ENCODE measurements at places on chromosomes 4 and X. TPM values are rescaled to one million over a fixed set of nuclear protein-coding genes. Genes with fewer than 3 reads are reported as not detected.

GRCh38 chrX:97637289-97637688, 753.6 kb downstream of the RPA4 start:
- no peak for DNase-seq
- no peak overlapping the region for H3K27ac ChIP-seq
- no peaks in the 10 kb centered on the region for H3K36me3 ChIP-seq
- no peak overlapping the region for H3K4me3 ChIP-seq
- H3K4me1 ChIP-seq, result no peaks in the 10 kb centered on the region

DNA sequence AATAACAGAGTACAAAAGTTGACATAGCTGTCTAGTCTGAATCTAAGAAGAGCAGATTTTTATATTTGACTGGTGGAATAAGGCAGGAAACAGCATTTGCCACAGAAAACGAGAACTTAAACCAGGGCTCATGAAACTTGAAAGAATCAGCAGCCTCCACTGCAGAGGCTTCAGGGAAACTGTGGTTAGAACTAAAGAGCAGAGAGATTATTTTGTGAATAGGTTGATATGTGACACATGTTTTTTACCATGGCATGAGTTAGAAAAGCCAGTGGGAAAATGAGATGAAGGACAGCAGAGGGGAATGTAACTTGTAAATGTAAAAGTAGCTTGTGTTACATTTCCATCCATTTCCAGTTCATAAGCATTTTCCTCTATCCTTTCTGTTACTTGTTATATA, 63.7 kb upstream of the CAMK2D start:
- no peak for DNase-seq
- H3K36me3 ChIP-seq, result no peaks in the 10 kb centered on the region
- no peaks in the 10 kb centered on the region for H3K27me3 ChIP-seq

DNA sequence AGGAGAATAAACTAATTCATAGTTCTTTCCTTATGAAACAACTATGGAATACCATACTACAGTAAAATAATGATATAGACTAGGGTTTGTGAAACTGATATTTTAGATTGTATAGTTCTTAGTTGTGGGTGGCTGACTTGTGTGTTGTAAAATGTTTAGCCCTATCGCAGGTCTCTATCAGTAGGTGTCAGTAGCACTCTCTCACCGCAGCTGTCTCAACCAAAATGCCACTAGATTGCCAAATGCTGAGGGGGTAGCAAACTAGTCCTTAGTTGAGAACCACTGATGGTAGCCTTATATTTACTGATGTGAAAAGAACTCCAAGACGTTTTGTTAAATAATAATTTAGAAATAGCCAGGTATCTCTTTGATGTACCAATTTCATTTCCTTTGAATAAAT, 48.1 kb downstream of the RHOXF2B start:
- H3K27ac ChIP-seq, result no peak overlapping the region
- H3K36me3 ChIP-seq, result no peaks in the 10 kb centered on the region
- no peaks in the 10 kb centered on the region for H3K4me1 ChIP-seq
- no peak overlapping the region for H3K4me3 ChIP-seq
- no peaks in the 10 kb centered on the region for H3K27me3 ChIP-seq
- no peak for DNase-seq

DNA sequence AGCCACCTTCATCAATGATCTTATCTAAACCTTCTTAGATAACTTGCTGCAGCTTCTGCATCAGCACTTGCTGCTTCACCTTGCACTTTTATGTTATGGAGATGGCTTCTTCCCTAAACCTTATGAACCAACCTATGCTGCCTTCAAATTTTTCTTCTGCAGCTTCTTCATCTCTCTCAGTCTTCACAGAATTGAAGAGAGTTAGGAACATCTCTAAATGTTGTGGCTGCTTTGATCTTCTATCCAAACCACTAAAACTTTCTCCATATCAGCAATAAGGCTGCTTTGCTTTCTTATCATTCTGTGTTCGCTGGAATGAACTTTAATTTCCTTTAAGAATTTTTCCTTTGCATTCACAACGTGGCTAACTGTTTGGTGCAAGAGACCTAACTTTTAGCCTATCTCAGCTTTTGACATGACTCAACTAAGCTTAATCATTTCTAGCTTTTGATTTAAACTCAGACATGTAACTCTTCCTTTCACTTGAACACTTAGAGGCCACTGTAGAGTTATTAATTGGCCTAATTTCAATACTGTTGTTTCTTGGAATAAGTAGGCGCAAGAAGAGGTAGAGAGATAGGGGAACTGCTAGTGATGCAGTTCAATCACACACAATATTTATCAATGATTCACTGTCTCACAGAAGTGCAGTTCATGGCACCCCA, 36.1 kb upstream of the CORIN start:
- DNase-seq, result no peak
- H3K4me3 ChIP-seq, result no peak overlapping the region
- no peaks in the 10 kb centered on the region for H3K27me3 ChIP-seq
- no peak overlapping the region for H3K27ac ChIP-seq

DNA sequence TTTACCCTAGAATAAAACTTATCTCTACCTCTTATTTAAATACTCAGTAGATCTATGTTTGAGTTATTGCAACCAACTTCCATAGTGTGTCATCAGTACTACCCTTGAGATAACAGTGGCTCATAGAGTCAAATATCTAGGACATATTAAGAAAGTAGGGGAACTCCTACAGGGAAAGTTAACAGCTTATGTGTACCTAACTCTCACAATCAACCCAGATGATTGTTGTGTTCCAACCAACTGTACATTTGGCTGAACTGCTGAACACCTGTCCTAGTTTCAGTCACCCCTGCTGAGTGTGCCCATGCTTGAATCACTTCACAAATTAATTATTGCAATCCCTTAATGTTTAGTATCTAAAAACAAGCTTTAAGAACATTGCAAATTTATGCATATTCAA, 244.2 kb upstream of the GRID2 start:
- H3K27me3 ChIP-seq, result no peaks in the 10 kb centered on the region
- H3K4me1 ChIP-seq, result no peaks in the 10 kb centered on the region
- no peaks in the 10 kb centered on the region for H3K36me3 ChIP-seq

DNA sequence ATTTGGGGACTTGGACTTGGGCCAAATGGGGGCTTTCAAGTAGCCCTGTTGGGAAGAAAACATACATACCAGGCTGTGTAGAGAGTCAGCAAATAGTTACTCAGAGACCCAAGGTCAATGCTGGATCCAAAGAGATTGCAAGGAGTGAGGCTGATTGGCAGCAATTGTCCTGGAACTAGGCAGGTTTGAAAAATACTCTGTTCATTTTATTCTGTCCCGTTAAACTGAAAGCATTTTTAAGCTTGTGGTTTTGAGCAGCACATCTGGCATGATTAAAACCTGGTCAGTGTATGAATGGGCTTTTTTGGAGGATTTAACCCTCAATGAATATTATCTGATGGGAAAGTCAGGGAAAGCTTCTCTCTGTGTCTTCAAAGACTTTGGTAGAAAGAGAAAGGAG, 294.3 kb upstream of the BOD1L1 start:
- H3K27ac ChIP-seq, result no peak overlapping the region
- H3K36me3 ChIP-seq, result no peaks in the 10 kb centered on the region
- H3K27me3 ChIP-seq, result no peaks in the 10 kb centered on the region
- no peak for DNase-seq
- H3K4me3 ChIP-seq, result no peak overlapping the region
- no peaks in the 10 kb centered on the region for H3K4me1 ChIP-seq

- no peak overlapping the region for H3K4me3 ChIP-seq
- H3K27me3 ChIP-seq, result no peaks in the 10 kb centered on the region
- no peak for DNase-seq
- H3K36me3 ChIP-seq, result no peaks in the 10 kb centered on the region
- no peak overlapping the region for H3K27ac ChIP-seq
These were observed 112.1 kb upstream of the LDB2 start for GRCh38 chr4:17010426-17011087.

GRCh38 chr4:89269121-89269666, 38.4 kb downstream of the GPRIN3 start:
- H3K27ac ChIP-seq, result no peak overlapping the region
- H3K36me3 ChIP-seq, result no peaks in the 10 kb centered on the region
- no peak for DNase-seq
- H3K4me3 ChIP-seq, result no peak overlapping the region
- no peaks in the 10 kb centered on the region for H3K27me3 ChIP-seq

- H3K36me3 ChIP-seq, result no peaks in the 10 kb centered on the region
- no peaks in the 10 kb centered on the region for H3K27me3 ChIP-seq
- H3K4me3 ChIP-seq, result no peak overlapping the region
- H3K27ac ChIP-seq, result no peak overlapping the region
- no peak for DNase-seq
These were observed 507.0 kb downstream of the PPARGC1A start for GRCh38 chr4:23382879-23383278.

DNA sequence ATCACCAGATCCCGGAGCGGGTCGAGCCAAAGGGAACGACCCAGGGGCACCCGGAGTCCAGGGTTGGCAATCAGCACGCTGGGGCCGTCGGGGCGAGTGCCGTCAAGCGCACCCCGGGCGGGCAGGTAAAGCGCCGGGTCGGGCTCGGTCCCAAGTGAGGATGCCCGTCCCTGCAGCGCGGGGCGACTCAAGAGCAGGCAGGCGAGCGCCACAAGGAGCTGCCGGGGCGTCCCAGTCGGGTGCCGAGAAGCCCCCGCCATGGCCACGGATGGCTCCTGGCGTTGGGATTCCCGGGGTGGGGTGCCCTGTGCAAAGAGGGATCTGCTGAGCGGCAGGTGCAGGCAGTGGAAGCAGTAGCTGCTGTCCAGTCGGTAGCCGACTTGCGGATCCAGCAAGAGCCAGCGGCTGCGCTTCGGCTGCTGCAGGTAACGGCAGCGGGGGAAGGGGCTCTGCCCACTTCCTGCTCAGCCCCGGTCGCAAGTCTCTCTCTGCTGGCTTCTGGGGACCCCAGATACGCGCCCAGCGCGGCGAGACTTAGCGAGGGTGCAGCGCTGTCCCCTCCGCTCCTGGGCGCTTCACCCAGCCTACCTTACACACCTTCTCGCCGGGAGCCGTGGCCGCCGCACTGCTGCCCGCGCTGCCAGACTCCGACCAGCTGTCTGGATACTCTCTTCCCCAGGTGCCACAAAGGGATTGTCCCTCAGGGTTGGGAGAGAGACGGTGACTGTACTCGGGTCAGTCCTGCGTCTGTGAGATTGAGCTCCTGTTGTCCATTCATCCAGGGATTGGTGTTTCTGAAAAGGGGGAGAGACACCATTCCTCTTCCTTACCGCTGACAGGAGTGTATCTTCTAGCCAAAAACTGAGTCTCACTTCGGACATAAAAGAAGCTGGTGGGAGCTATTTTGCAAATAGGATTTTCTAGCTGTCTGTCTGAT, at the start of gene FREM3:
Gene FREM3, minus strand, starts transcription at position 260 of the 937 bp plus-strand sequence. Its CDS starts 0 bp downstream, at position 260.
- no peak within 1 kb of the TSS for H3K27ac ChIP-seq
- no peaks in the 10 kb centered on the region for H3K36me3 ChIP-seq
- no peaks in the 10 kb centered on the region for H3K27me3 ChIP-seq
- H3K4me1 ChIP-seq, result peaks cover 4% of the 10 kb centered on the region
- no peak for DNase-seq

DNA sequence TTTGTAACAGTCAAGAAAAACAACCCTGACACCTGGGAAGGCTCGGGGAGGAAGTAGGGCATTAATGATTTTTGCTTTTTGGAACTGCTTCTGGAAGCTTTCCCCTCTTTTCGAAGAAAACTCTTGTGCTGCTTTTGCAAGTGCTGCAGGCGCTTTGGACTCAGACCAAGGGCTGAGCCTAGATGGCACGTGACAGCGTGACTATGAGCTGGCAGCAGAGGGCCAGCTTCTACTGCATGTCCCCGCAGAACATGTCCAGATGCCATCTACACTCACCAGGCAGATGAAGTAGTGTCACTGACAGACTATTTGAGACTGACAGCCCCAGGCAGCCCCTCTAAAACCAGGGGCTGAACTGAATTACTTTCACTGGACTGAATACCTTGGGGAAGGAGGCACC, 6.2 kb downstream of the NR0B1 start:
- H3K27ac ChIP-seq, result no peak overlapping the region
- no peaks in the 10 kb centered on the region for H3K36me3 ChIP-seq
- H3K27me3 ChIP-seq, result peaks cover 24% of the 10 kb centered on the region
- DNase-seq, result no peak

DNA sequence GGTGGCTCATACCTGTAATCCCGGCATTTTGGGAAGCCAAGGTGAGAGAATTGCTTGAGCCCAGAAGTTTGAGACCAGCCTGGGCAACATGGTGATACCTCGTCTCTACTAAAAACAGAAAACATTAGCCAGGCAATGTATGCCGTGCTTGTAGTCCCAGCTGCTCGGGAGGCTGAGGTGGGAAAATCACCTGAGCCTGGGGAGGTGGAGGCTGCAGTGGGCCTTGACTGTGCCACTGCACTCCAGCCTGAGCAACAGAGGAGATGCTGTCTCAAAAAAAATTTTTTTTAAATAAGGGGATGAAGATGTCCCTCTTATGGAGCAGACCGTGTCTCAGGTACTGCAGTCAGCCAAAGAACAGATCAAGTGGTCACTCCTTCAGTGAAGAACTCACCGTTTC, 13.5 kb downstream of the CTAG1B start:
- no peaks in the 10 kb centered on the region for H3K36me3 ChIP-seq
- no peaks in the 10 kb centered on the region for H3K27me3 ChIP-seq
- no peak overlapping the region for H3K4me3 ChIP-seq

GRCh38 chr4:113835005-113835404, 73.5 kb upstream of the CAMK2D start:
- no peaks in the 10 kb centered on the region for H3K36me3 ChIP-seq
- no peaks in the 10 kb centered on the region for H3K4me1 ChIP-seq
- no peak for DNase-seq
- no peak overlapping the region for H3K4me3 ChIP-seq
- no peak overlapping the region for H3K27ac ChIP-seq

- H3K27me3 ChIP-seq, result no peaks in the 10 kb centered on the region
- no peak overlapping the region for H3K4me3 ChIP-seq
- H3K36me3 ChIP-seq, result no peaks in the 10 kb centered on the region
- H3K27ac ChIP-seq, result no peak overlapping the region
- no peak for DNase-seq
- H3K4me1 ChIP-seq, result no peaks in the 10 kb centered on the region
These were observed 195.6 kb upstream of the TACR3 start for GRCh38 chr4:103915224-103915869.

- peak; percentile 49 for DNase-seq
- peak overlapping the region; percentile 74 for H3K27ac ChIP-seq
- H3K27me3 ChIP-seq, result no peaks in the 10 kb centered on the region
- H3K36me3 ChIP-seq, result no peaks in the 10 kb centered on the region
These were observed 29.6 kb downstream of the ADH7 start for GRCh38 chr4:99405433-99406115.

GRCh38 chr4:88985088-88985773, 71.8 kb downstream of the FAM13A start:
- peaks cover 5% of the 10 kb centered on the region for H3K36me3 ChIP-seq
- no peaks in the 10 kb centered on the region for H3K27me3 ChIP-seq
- H3K27ac ChIP-seq, result no peak overlapping the region
- DNase-seq, result no peak
- no peak overlapping the region for H3K4me3 ChIP-seq

GRCh38 chr4:87103086-87103485, 117.3 kb downstream of the KLHL8 start:
- DNase-seq, result no peak
- no peak overlapping the region for H3K4me3 ChIP-seq
- no peaks in the 10 kb centered on the region for H3K36me3 ChIP-seq
- no peaks in the 10 kb centered on the region for H3K27me3 ChIP-seq

GRCh38 chrX:126552313-126553022, at the start of gene DCAF12L1:
TSS of gene DCAF12L1 (minus strand) at chrX:126552814. CDS start at chrX:126552608, 206 bp downstream.
- DNase-seq, result no peak
- H3K4me3 ChIP-seq, result peak within 1 kb of the TSS; percentile 1
- H3K4me1 ChIP-seq, result no peaks in the 10 kb centered on the region

Gene RHOXF1
- not detected for total RNA-seq

Gene RHOH
- total RNA-seq, result 16.4 TPM

Gene TMPRSS11E
- total RNA-seq, result 1.3 TPM

Gene MAGED2
- total RNA-seq, result 307 TPM

Gene ATP1B4
- total RNA-seq, result not detected

Gene SOD3
- 131 TPM for total RNA-seq

Gene GPAT3
- 5.6 TPM for total RNA-seq
